Cardiac fibroblast (primary cell): ENCODE measurements at places on chromosomes 16 and 17.

GRCh38 chr16:16907089-16907488, 528.1 kb downstream of the NPIPA7 start:
- no peak for DNase-seq

DNA sequence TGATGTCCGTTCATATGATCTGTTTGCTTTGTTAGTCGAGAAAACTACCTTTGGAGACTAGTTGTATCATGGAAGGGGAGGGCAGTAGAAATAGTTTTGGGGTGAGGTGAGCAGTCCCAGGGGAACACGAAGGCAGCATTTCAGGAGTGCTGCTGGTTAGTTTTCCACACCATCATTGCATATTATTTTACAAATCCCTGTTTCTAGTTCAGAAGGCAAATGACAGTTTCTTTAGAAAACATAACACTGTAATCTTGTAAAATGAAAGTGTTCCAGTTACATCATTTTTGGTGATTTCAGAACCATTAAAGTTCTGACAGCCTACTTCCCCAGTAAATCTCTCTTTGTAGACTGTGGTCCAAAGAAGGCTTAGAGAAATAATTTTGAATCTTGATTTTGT, 25.4 kb downstream of the BANP start:
- DNase-seq = no peak

GRCh38 chr16:13587181-13587580, 332.8 kb upstream of the ERCC4 start:
- no peak for DNase-seq

- peak; percentile 20 for DNase-seq
Observed at GRCh38 chr17:30520882-30521281, 43.7 kb downstream of the GOSR1 start.

- DNase-seq = peak; percentile 46
Observed at GRCh38 chr17:39209317-39210092, 9.4 kb downstream of the RPL19 start.

DNA sequence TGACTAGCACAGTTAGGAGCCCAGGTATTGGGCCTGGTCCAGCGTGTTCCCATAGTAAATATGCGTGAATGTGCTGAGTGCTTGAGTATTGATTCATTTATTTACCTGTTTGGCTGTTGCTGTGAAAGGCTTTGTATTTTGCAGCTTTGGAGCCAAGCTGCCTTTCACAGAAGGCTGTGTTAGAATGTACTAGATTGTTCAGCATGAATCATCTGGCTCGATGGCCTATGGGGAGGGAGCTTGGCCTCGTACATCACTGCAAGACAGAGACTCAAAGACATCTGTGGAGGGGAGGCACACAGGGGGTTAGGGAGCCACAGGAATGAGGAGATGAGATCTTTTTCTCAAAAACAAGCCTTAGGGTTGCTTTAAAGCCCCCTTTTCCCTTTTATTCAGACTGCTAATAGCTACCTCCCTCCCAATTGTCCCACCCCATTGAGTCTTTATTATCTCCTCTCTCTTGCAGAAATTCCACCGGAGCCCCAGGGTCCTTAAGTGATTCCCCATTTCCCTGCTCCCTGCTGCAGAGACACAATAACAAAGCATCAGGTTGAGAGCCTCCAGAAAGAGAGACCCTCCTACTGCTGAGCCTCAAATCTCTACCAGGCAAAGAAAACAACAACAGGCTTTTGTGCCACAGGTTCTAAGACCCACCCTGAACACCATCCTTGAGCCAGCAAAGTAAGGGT, 307.2 kb downstream of the ABCC12 start:
- peak; percentile 57 for DNase-seq

DNA sequence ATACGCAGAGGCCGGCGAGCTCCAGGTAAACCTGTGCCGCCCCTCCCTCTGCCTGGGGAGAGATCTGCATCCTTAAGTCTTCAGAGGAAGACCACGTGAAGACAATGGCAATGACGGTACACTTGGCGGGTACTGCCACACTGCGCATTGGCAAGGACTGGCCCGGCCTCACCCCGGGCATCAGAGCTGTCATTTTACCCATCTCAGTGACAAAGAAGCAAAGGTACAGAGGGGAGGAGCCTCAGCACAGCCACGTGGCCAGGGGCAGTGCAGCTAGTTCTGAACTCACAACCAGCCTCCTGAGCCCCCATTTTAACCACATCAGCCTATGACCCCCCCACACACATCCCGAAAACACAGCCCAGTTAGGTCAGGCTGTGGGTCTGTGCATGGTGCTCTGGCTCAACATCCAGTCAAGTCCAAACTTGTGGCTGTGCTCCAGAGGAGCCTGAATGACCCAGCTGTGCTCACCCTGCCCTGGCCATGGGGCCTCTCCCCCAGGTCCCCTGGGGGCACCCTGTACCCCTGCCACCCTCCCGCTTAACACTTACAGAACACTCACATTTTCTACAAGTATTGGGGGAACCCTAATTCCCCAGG, 80.6 kb downstream of the C16orf95 start:
- DNase-seq = no peak

- no peak for DNase-seq
Observed at GRCh38 chr16:78988361-78988969, 612.1 kb downstream of the MAF start.

GRCh38 chr16:4260360-4260759, 12.5 kb downstream of the TFAP4 start:
- DNase-seq = no peak

GRCh38 chr17:32386844-32387243, 36.9 kb downstream of the ZNF207 start:
- peak; percentile 36 for DNase-seq

DNA sequence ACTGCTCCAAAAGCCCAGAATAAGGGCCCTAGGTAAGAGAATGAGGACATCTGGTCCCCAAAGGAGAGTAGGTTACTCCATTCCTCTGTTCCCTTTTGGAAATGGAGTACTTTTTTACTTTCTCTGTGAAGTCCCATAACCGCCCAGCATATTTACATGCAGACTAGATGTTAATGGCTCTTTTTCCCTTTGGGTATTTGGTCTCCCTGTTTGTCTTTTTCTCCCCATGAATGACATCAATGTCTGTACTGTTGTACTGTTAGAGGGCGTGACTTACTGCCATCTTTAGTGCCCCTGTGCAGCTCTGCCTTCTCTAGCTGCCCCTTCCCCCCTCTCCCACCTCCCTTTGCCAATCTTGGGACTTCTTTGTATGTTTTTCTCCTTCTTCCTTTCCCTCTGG, 19.0 kb downstream of the GPR179 start:
- no peak for DNase-seq

- no peak for DNase-seq
Observed at GRCh38 chr16:61926766-61927165, 109.5 kb downstream of the CDH8 start.
